ENCODE measurements at places on chromosomes 1 and 21. TPM values are rescaled to one million over a fixed set of nuclear protein-coding genes. Genes with fewer than 3 reads are reported as not detected.

The TIE1 gene
- 1.5 TPM for total RNA-seq

The TSPEAR gene
- 3.2 TPM for total RNA-seq

The PTGFR gene
- 7.8 TPM for total RNA-seq

DNA sequence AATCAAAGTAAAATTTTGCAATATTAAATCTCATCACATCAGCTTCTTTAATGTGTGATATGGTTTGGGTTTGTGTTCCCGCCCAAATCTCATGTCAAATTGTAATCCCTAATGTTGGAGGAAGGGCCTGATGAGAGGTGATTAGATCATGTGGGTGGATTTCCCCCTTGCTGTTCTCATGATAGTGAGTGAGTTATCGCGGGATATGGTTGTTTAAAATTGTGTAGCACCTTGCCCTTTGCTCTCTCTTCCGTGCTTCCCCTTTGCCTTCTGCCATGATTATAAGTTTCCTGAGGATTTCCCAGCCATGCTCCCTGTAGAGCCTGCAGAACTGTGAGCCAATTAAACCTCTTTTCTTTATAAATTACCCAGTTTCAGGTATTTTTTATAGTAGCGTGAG, 131.9 kb downstream of the ZNF326 start:
- H3K27ac ChIP-seq: no peak overlapping the region
- H3K27me3 ChIP-seq: peaks cover 97% of the 10 kb centered on the region
- no peaks in the 10 kb centered on the region for H3K36me3 ChIP-seq
- H3K4me3 ChIP-seq: no peak overlapping the region
- DNase-seq: no peak

DNA sequence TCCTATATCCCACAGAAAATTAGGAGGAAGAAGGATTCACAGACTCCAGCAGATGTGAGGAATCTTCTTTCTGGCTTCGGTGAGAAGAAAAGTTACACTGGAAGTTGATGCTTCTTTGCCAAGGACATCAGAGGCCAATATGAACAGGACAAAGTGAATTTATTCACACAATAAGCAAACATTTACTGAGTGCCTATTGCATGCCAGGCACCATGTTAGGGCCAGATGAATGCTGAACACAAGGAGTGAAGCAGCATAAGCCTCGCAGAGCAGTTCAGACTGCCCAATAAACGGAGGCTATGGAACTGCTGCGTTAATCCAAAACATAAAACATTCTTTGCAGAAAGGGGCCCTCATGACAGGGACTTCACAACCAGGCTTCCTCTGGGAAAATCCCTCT, 114.6 kb downstream of the LMX1A start:
- DNase-seq: no peak
- peaks cover 59% of the 10 kb centered on the region for H3K27me3 ChIP-seq
- no peak overlapping the region for H3K27ac ChIP-seq
- H3K36me3 ChIP-seq: no peaks in the 10 kb centered on the region

DNA sequence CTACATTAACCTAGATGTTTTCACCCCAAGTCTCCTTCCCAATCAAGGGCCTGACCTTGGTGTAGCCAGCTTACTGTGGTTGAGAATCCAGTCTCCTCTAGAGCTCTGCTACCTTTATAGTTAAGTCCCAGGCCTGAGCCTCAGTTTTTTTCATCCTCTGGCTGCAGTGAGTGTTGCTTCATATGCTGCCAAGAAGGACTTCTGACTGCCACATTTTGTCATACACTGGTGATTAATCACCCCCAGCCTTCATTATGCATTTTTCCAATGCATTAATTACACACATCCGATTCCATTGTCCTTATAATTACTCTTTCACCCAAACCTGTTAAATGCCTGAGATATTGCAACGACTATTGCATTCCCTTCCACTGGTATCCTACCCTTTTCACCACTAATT, 66.3 kb upstream of the FGGY start:
- H3K4me1 ChIP-seq: no peaks in the 10 kb centered on the region
- H3K36me3 ChIP-seq: no peaks in the 10 kb centered on the region
- no peak overlapping the region for H3K4me3 ChIP-seq
- no peak for DNase-seq
- no peaks in the 10 kb centered on the region for H3K27me3 ChIP-seq

GRCh38 chr1:37677808-37678207, 14.5 kb upstream of the CDCA8 start:
- H3K27me3 ChIP-seq: no peaks in the 10 kb centered on the region
- no peak overlapping the region for H3K4me3 ChIP-seq
- H3K4me1 ChIP-seq: no peaks in the 10 kb centered on the region
- H3K36me3 ChIP-seq: peaks cover 9% of the 10 kb centered on the region
- DNase-seq: no peak
